ENCODE measurements at places on chromosomes 1 and 21. TPM values are rescaled to one million over a fixed set of nuclear protein-coding genes. Genes with fewer than 3 reads are reported as not detected.

DNA sequence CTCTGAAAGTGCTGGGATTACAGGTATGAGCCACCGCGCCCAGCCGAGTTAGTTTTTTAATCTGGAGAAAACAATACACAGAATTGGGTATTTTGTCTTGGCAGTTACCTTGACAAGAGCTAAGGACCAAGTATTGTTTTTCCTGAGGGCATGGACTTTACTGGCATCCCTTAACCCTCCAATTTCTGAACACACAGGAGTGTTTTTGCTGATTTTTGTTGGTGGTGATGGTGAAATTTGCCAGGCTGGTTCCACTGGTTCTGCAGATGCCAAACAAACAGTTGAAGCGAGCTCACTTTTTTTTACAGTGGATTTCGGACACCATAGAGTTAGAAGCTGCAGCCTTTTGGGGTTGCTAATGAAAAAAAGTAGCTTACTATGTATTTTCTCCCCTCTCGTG, 37.2 kb upstream of the SH3D21 start:
- DNase-seq, result no peak

GRCh38 chr1:117894078-117894477, 35.3 kb downstream of the GDAP2 start:
- DNase-seq, result no peak

DNA sequence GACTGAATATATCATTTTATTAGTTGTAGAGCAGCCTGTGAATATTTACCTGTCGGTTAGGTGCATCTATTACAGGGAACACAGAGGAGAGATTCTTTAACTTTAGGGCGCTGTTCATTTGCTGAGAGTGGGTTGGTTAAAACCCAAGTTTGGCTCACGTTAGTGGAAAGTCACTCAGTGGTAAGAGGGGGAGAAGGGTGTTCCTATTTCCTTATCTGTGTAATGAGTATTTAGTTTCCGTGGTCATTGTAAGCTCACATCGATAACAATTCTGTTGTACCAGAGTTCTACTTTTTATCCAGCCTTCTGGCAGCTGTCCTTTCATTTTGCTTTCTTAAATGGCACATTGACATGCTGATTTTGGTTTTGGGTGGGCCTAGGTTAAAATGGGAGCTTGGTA, 773.2 kb upstream of the ADAMTS5 start:
- no peak for DNase-seq

The SPRR2F gene
- total RNA-seq, result not detected

DNA sequence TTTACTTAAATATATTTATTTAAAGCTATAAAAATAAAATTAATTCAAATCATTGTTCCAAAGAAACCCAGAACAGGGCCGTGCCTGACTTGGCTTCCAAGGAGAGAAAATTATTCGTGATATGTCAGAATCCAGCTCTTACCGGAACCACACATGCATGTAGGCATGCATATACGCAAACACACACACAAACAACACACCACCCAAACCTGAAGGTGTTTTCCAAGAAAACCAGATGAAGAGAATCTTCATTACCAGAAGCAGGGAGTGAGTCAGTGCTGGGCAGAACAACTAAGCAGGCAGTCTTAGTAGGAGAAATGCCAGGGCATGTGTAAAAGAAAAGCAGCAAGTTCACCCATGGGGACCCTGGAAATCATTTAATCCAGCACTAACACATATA, 432.0 kb upstream of the BEND5 start:
- no peak for DNase-seq

DNA sequence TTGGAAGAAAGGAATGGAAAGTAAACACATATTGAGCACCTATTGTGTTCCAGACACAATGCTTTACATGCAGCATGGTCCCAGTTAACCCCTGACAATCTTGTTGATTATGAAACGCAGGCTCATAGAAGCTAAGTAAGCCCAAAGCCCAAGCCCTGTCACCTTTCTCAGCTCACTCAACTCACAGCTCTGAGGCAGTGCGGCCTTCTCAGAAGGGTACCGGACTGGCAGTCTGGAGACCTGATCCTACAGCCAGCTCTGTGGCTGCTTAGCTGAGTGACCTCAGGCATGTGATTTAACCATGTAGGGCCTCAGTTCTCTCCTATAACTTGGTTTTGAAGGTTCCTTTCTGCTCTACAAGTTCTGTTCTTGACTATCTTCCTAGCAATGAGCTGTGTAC, 464 bp upstream of the RNASEL start:
- DNase-seq, result no peak

The C1orf94 gene
- not detected for total RNA-seq

The CCDC30 gene
- total RNA-seq, result 8.9 TPM

- DNase-seq, result no peak
These were observed 239.1 kb upstream of the IRF2BP2 start for GRCh38 chr1:234848972-234849649.

The GPR3 gene
- 0.47 TPM for total RNA-seq

- no peak for DNase-seq
These were observed 1.0 kb upstream of the AADACL3 start for GRCh38 chr1:12714710-12715475.

The CYP4A11 gene
- not detected for total RNA-seq

DNA sequence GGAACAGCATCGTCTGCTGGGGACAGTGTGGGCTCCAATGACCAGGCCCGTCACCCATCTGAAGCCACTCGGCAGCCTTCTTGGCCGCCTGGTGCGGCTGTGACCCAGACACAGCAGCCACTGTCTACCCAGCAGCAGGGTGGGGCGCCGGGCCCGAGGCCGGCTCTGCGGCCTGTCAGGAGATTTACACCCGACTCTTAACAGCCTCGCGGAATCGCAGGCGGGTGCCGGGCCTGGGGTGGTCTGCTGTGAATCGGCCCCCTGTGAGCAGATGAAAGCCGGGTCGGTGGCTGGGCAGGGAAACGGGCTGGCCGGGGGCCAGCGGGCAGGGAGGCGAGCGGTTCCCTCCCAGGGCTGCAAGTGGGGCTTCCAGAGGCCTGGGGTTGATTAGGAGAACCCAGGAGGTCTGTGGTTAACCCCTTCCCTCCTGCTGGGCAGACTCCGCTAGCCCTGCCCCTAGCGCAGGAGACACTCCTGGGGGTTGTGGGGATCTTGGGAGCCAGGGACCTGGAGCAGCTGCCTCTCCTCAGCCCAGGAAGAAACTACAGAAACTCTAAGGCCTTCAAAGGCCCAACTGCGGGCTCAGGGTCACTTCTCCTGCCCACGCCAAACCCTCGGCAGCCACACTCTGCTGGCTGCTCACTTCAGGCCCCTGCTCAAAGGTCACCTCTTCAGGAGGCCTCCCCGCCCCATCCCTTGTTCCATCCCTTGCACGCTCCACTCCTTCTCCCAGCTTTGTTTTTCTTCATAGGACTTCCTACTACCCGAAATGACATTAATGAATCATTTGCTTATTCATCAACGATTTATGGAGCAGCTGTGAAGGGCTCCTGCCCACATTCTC, 15.6 kb downstream of the RUNX3 start:
- no peak for DNase-seq

DNA sequence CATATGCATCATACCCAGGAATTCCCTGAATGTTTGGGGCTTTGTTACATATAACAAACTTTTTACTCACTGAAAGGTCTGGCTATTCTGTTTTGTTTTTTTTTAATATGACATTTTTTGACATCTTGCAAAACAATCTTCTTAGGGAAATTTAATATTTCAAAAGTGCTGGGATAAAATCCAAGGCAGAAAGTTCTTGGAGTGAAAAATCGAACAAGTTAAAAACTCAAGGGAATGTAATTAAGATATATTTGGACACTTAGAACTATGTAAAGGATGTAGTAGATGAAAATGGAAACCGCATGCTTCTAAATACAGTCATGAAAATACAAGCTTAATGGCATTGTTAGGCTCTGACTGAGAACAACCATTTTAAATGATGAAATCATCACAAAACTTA, 8.6 kb downstream of the CHODL start:
- DNase-seq, result no peak

The ARMH1 gene
- total RNA-seq, result 3.0 TPM

DNA sequence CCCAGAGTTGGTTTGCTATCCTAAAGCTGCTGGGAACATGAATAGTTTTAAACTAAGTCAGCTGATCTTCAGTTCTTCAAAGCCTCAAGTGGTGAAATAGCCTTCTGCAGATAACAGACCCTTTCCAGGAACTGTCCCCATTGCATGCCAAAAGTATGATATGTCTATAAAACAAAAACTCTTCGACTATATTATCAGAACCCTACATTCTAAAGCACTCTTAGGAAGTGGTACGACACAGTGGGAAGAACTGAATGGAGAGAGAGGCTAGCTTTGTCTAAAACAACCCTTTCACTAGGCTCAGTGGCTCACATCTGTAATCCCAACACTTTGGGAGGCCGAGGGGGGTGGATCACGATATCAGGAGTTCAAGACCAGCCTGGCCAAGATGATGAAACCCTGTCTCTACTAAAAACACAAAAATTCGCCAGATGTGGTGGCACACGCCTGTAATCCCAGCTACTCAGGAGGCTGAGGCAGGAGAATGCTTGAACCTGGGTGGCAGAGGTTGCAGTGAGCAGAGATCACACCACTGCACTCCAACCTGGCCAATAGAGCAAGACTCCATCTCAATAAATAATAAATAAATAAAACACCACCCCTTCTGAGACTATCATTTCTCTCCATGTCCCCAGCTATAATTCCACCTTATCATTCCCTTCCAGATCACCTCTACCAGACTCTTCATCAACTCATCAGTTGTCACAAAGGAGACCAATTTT, 2.2 kb upstream of the FRRS1 start:
- no peak for DNase-seq

DNA sequence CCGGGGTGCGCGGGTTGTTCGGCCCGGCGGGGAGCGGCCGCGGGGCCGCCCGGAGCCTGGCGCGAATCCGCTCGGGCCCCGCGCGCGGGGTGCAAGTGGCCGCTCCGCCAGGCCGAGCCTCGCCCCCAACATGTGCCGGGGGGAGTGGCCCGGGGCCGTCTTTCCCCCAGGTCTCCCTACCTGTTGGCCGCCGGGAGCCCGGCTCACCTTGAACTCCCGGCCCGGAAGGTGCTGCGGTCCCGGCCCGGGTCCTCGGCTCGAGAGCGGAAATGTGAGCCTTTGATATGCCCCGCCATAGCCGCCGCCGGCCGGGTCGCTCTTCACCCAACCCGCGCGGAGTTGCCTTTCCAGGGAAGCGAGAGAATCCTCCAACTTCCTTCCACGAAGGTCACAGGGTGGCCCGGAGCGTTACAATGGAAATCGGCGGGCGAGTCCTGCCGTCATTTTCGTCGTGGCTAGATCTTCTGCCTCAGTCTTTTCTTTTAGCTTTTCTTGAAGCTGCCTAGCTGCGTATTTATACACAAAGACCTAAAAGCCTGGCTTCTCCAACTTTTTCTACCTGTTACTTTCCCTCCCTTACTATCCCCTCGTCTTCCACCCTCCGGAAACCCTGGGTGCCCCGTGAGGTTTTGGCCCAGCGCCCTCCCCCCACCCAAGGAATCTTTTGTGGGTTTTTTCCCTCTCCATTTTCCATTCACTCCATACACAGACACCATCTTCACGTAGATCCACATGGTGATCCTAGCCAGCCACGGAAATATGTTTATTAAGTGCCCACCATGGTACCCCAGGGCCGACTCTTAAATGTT, 867 bp downstream of the PTGFRN start:
- peak; percentile 50 for DNase-seq

- DNase-seq, result no peak
These were observed 116.5 kb upstream of the JUN start for GRCh38 chr1:58900396-58900795.

The ITLN2 gene
- not detected for total RNA-seq

- DNase-seq, result no peak
These were observed 29.5 kb downstream of the KCNA3 start for GRCh38 chr1:110645211-110645610.

The CHAF1B gene
- total RNA-seq, result 2.4 TPM

- DNase-seq, result no peak
These were observed 50.0 kb downstream of the PAPPA2 start for GRCh38 chr1:176512966-176513365.

- no peak for DNase-seq
These were observed 21.9 kb upstream of the ERO1B start for GRCh38 chr1:236303675-236304074.

- peak; percentile 77 for DNase-seq
These were observed 9.4 kb downstream of the TPM3 start for GRCh38 chr1:154182344-154183045.

DNA sequence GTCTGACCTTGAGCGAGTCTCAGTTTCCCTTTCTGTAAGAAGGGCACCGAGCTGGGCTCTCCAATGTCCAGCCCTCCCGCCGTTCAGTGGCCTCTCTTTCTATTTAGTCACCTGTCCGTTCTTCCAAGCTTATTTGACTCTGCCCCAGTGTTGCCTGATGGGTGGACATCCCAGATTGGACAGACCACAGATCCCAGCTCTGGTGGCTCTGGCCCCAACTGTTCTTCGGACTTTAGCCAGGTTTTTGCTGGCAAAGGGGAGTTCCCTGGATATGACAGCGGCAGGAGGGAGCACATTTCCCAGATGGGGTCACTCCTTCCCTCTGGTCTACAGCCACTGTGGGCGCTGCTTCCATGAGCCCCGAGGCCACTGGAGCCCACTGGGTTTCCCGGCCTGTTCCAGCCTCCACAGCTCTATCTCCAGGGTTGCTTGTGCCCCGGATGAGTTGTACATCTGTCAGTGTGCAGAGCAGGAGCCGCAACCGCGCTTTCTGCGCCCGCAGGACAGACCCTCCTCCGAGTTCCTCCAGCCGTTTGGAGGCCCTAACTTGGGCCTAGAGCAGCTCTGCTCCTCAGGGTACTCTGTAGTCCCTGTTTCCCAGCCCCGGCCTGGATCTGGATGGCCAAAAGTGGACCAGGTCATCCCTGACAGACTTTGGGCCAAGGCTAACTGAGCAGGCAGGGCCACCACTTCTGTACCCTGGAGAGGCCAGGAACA, 3.8 kb downstream of the DMBX1 start:
- no peak for DNase-seq

GRCh38 chr21:33324291-33325221, at the start of gene IFNAR1:
IFNAR1 (plus strand) TSS chr21:33324970; CDS start chr21:33325056, 86 bp downstream.
- DNase-seq, result peak; percentile 99

The SNIP1 gene
- 20.0 TPM for total RNA-seq

DNA sequence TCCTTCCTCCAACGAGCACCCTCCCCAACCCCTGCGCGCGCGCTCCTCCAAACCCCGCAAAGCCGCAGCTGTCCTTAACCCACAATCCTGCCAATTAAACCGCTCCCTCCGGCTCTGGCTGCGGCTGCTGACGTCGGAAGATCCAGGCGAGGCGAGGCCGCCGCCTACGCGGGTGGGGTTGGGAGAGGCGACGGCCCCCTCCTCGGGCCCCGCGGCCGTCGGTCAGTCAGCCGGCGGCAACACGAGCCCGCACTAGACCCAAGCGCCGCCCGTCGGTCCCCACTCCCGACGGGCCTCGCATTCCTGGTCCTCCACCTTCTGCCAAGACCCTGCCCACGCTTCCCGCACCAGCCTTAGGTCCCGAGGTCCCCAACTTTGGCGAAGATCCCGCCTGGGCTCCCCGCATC, 75.4 kb downstream of the VWA5B1 start:
- no peak for DNase-seq

The MMEL1 gene
- 18.1 TPM for total RNA-seq

DNA sequence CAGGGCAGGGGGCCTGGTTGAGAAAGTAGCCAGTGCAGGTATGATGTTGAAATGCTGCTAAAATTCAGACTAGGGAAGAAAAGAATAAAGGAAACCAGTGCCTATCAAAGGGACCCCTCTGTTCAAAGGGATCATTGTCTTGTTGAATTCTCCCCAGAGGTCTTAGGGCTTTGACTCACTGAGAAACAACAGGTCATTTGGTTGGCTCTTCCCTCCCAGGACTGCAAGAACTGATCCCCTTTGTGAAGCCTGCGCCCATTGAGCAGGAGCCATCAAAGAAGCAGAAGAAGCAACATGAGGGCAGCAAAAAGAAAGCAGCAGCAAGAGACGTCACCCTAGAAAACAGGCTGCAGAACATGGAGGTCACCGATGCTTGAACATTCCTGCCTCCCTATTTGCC, 11.8 kb upstream of the CELSR2 start:
- DNase-seq, result no peak
